ENCODE measurements at places on chromosomes 12 and 14.
A peak's percentile ranks its signal among the peaks of the same experiment; 100 is the strongest.

DNA sequence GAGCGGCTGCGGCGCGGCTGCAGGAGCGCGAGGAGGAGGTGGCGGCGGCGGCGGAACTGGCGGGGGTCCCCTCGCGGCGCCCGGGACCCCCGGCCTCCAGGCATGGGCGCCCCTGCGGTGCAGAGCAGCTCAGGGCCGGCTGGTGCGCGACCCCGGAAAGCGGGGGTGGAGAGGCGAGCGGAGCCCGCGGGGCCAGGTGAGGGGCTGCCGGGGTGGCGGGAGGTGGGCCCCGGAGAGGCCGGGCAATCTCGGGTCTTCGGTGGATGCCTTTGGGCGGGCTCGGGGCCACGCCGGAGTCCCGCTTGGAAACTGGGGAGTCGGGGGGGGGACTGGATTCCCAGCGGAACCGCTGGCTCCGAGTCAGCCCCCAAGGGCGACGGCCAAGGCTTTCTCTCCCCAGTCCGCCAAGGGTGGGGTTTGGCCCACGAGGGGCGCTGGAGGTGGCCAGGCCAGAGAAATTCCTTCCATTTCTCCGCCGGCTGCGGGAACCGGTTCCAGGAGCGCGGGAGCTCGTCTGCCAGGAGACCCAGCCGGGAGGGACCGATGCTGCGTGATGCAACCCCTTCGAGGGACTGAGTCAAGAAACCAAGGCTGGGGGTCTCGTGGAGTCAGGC, 13.9 kb upstream of the NR4A1 start:
- peak; percentile 54 for DNase-seq

DNA sequence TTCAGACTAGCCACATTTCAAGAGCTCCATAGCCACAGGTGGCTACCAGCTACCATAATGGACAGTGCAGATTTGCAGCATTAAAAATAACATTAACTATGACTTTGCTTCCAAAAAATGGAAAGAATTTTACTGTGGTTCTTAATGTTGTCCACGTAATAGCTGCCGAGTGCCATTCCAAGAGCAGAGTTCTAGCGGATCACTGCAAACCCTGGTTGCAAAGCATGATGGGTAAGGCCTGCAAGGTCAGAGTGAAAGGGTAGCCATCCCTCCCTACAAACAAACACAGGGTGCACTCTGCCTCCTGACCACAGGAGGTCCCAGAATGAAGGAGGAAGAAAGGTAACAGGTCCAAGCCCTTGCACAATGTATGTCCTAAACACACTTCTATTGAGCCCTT, 157.6 kb downstream of the DPF3 start:
- DNase-seq = no peak

DNA sequence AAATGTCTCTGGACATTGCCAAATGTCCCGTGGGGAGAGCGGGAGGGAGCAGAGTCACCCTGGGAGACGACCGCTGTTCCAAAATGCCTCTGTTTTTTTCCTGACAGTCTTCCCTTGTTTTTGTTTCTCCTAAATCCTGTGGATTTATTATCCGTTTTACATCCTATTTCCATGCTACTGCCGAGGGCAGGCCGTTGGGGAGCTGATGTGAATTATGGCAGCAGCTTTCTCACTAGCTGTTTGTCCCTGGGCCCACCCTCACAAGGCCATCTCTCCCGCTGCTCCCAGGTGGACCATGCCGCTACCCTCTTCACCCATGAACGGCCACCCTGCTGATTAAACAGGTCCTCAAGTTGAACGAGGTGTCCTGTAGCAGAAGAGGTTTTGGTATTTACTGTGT, 55.2 kb downstream of the FBXL14 start:
- no peak for DNase-seq

- DNase-seq = no peak
These were observed 41.9 kb downstream of the EID3 start for GRCh38 chr12:104345234-104346066.

- no peak for DNase-seq
These were observed 317.0 kb upstream of the TMTC1 start for GRCh38 chr12:30100741-30101140.

- DNase-seq = no peak
These were observed 149.1 kb upstream of the RGS6 start for GRCh38 chr14:71783088-71783487.

DNA sequence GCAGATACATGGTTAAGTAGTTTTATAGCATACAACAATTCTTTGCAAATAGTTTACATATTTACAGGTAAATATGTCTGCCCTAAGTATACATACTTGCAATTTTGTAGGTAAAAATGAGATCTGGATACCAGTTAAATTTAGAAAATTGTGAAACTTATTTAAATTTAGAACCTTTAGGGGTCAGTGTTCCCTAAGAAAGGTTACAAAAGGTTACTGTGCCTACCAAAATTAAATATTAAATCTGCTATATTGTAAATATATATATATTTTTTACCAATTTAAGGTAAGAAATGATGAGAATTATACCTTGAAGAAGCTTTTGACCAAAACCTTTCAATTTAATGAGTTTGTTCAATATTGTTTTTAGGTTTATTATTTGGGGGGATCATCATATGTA, 54.0 kb downstream of the MIPOL1 start:
- no peak for DNase-seq

- no peak for DNase-seq
These were observed 72.8 kb downstream of the PAPOLA start for GRCh38 chr14:96574633-96575632.

DNA sequence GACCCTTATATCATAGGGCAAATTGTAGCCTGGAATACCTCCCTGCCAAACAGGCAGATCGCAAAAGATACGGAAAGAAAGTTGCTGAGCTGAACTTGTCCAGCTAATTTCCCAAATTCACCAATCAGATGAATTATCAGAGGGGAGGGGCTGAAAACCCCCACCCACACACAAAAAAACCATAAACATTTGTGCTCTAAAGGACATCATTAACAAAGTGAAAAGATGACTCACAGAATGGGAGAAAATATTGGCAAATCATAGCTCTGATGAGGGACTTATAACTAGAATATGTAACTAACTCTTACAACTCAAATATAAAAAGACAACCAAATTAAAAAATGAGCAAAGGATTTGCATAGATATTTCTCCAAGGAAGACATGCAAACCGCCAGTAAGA, 36.3 kb downstream of the PTHLH start:
- no peak for DNase-seq

GRCh38 chr12:89988188-89988915, 279.7 kb upstream of the ATP2B1 start:
- no peak for DNase-seq

DNA sequence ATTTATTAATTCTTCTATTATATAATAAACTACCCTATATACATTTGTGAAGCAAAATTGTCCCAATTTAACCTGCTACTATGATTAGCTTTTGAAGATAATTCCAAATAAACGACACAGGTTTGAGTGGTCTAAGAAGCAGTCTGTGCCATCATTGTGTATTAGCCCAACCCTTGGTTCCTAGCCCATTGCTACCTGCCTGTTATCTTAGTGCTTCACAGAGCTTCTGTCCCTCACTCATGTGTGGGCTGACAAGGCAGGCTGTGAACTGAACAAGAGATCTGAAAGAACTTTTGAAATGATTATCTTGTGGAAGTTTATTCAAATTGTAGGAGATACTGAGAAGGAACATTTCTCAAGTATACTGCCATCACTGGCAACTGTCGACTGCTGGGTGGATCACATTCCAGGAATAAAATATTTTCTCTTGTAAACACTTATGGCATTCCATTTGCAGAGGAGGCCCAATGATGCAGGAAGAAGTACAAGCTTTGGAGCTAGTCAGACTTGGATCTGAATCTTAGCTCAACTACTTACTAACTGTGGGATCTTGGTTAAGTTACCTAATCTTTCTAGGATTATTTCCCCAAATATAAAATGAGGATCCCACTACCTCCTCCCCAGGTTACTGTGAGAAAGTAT, 7.8 kb upstream of the MTERF2 start:
- no peak for DNase-seq

DNA sequence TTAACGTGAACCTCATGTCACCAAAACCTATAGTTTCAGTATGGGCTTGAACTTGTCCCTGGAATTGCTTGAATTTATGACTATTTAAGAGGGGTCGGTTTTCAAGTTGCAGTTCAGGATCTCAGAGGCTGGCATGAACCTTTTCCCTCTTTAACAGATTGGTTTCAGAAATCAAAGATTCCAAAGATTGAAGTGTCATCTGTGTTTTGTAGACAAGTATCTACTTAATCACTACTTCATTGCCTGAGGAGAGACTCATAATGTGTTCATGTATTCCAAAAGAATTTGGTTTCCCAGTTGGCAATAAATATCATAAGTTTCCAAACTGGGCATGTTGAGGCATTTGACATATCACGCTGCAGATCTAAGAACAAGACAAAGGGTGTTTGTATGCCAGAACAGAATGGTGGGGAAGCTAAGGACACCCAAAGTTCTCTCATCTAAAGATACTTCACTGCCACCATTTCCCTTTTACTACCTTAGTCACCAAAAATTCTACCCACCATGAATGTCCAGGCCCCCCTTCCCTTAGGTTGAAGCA, 199.5 kb downstream of the NUAK1 start:
- DNase-seq = no peak

- DNase-seq = no peak
These were observed 23.0 kb downstream of the OR10P1 start for GRCh38 chr12:55659486-55660385.

- DNase-seq = peak; percentile 15
These were observed 206.6 kb downstream of the CACNA1C start for GRCh38 chr12:2259369-2259768.

- no peak for DNase-seq
These were observed at the start of gene APOLD1 for GRCh38 chr12:12784911-12785814. Gene APOLD1 (plus strand): TSS chr12:12785659. CDS start chr12:12785692, 33 bp downstream.

GRCh38 chr12:812950-813349, 60.6 kb downstream of the WNK1 start:
- DNase-seq = no peak

DNA sequence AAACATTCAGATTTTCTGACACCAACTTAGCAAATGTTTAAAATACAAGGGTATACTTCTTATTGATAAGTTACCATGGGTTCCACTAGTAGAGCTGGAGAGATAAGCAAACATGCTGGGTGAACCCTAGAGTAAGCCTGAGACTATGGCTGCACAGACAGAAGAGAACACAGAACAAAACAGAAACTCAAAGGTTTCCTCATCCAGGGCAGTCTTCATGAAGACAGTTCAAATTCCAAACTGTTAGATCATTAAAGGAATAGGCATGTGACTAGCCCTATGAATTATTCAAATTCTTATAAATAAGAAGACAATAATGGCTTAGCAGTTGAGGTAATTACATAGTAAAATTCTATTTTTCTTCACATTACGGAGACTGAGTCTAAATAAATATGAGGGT, 28.1 kb downstream of the BTBD7 start:
- no peak for DNase-seq

DNA sequence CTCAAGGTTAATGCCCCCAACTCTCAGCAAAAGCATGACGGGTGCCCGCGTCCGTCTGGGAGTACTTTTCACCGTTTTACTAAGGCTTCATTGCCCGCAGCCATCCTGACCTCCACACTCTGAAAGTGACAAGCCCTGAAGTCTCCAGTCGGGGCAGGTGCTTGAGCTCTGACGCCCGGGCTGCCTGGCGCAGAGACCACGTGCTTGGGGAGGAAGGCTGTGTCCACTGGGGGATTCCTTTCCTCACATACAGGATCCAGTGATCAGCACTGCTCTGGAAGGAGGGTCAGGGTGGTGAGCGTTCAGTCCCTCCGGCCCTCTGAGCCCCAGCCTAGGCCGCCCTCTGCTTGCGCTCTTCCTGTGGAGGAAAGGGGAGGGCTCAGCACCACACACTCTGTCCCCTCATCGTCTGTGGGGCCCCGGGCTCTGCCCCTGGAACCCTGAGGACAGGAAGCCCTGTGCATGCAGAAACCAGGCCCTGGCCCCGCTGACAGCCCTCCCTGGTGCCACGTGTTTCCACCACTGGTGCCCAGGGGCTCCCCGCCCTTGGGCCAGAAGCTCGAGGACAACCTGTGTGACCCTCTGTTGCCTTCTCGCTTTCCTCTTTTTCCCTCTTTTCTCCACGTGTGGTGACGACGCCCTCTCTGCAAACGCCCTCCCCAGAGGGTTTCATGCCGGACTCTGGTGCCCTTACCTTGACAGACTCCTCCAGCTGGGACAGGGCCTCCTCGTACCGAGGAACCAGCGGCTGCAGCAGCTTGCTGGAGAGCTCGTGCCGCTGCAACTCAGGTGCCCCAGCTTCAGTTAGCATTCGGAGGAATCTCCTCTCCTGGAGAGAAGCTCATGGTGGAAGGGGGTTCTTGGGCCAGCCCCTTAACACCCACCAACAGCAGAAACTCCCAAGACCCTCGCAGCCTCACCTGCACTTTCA, 4.9 kb downstream of the DDX51 start:
- no peak for DNase-seq

DNA sequence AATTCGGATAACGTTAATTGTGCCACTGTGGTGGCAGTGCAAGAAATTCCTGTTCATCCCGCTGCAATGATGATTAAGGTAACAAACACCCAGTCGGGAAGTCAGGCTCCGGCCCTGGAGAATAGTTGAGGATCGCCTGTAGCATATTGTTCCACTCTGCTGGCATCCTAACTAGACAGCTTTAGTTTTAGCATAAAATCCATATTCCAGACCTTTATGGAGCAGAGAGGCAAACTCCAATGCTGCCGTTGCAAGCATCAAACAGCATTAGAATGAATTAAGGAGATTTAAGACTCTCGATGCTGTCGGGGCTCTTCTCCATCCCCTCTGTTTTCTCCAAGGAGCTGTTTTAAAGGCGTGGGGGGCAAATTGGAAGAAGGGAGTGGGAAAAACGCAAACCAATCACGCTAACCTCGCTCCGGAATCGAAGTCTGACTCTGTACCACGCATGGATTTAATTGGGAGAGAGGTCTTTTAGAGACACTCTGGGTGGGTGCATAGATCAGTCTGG, 660.4 kb downstream of the VRK1 start:
- DNase-seq = no peak

- DNase-seq = no peak
These were observed 103.9 kb downstream of the PDE3A start for GRCh38 chr12:20472102-20472782.

DNA sequence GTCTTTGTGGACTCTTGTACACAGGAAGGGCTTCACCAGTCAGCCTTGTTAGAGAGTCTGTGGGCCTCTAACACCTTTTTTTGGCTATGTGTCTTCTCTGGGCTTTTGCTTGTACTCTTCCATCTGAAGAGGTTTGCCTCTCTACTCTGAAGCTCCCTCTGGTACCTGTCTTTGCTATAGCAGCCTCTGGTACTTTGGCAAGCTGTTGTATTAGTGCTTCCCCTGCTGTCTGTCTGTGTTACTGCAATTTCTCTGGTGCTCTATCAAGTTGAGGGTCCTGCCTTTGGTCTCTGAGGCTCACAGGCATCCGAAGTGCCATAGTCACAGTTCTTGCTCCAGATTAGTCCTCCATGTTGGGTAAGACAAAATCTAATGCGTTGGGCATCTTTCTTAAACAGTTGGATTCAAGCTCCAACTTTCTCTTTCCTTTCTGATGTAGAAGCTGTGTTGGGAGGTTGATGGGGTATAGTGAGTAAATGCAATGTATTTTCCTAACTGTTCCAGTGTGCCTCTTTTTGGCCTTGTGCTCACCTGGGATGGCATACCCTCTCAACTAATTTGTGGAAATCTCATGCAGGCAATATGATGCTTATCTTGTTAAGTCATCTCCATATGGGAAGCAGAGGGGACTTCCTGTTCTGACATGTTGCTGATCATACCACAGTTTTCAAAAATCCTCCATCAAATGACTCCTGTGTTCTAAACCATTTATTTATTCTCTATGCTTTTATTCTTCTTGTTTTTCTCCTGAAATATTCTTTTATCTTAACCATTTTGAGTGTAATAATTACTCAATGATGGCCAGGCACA, 88.8 kb downstream of the ATF7IP start:
- DNase-seq = peak; percentile 24
